ENCODE measurements at places on chromosomes 5 and 9.
A peak's percentile ranks its signal among the peaks of the same experiment; 100 is the strongest.

- no peak for DNase-seq
Measured at GRCh38 chr5:62017092-62017491, 288.9 kb upstream of the KIF2A start.

DNA sequence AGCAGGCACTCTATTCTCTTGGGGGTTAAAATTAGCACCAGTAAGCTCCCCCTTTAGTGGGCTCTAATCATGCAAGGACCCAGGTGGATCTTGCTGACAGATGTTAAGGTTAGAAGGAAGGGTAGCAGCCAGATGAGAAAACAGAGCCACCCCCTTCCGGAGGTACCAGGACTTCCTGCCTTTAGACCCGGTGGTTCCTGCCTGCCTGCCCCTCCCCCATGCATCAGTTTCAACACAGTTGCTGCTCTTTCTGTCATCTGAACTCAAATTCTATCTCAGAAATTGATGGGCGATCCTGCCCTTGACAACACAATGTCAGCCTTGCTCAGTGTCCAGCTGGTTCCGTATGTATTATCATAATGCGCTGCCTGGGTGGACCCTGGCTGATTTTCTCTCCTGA lies 287.3 kb downstream of the EBF1 start:
- no peak for DNase-seq

GRCh38 chr5:40429258-40430100 lies 250.2 kb upstream of the PTGER4 start:
- DNase-seq: no peak

GRCh38 chr5:64978546-64978945 lies 209.8 kb downstream of the CWC27 start:
- DNase-seq: no peak

DNA sequence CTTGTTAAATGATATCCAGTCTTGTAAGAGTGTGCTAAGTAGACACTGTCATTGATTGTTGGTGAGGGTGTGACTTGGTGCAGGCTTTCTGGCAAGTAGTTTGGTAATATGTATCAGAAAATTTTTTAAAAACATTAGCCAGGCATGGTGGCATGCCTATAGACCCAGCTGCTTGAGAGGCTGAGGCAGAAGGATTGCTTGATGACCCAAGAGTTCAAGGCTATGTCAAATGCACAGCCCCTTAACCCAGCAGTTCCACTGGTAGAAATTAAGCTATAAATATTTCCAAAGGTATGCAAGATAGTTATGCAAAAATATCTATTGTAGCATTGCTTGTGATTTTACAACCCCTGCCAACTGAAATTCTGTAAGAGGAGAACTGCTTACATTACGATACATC lies 24.2 kb downstream of the ZBTB43 start:
- no peak for DNase-seq

GRCh38 chr9:138102246-138103051 lies 224.9 kb downstream of the CACNA1B start:
- DNase-seq: no peak

GRCh38 chr9:137441289-137441934 lies at the start of gene ENTPD8:
TSS of gene ENTPD8 (minus strand) at chr9:137441357. CDS start at chr9:137438285, 3,072 bp downstream.
- DNase-seq: peak; percentile 86

- no peak for DNase-seq
Measured at GRCh38 chr5:85278193-85278592, 893.5 kb upstream of the EDIL3 start.

DNA sequence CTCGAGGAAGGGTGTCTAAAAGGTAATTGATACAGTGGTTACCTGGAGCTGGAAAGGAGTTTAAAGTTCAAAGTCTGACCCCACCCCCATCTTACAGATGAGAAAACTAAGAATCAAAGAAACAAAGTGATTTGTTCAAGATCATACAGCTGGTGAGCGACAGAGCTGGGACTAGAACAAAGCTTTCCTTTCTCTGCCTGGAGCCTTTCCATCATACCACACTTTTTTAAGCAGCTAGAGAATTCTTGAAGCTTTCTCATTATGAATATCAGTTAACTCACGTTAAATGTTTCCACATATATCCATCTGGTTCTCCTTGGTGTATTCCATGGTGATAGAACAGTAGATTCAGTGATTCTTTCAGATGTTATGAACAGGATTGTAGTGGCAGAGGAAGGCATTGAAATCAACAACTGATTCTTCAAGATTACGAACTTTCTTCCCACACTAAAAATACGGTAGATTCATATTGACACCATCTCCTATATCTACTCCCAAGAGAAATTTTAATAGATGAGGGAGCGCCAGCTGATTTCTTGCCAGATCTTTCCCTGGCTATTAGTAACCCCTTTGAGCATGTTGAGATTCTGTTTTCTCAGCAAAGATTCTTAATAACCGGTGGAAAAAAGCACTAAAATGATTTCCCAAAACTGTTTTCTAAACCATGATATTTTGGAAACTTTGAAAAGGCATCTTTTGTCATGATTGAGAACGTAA lies 233.7 kb downstream of the ADAMTSL1 start:
- no peak for DNase-seq

- peak; percentile 64 for DNase-seq
Measured at GRCh38 chr5:66633754-66634153, 37.6 kb downstream of the MAST4 start.

DNA sequence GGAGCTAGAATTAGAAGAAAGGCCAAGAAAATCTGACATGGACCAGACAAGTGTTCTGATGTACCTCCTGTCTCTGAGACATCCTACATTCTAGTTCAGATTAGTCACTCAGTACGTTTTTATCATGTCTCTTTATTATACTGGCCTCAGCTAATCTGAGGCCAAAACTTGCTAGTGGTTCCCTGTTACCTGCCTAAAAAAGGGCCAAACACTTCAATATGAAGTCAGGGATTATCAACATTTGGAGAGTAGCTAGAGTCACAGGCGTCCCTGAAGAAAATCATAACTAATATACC lies 587.4 kb downstream of the PRELID2 start:
- no peak for DNase-seq

DNA sequence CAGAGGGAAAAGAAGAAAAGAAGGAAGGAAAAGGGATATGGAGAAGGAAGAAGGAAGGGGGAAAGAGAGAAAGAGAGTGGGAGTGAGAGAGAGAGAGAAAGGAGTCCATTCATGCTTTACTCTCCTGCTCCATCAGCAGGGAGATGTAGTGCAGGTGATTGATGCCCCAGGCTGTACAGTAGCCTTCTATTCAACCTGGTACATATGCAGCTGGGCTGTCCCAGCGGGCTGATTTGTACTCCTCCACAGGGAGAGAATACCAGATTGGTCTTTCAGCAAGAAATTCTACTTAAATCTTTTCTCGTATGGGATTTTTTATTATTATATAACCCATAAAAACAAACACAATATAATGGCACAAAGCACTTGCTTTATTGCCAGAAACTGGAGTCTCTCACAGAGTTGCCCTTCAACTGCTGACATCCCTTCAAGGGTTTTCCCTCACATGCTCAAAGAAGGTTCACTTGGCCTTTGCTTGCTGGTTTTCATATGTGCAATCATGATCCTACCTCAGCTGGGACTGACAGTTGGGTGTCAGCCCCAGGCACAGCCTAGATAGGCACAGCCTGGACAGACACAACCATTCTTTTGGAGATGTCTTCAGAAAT lies 380.1 kb upstream of the RIOK2 start:
- DNase-seq: no peak

DNA sequence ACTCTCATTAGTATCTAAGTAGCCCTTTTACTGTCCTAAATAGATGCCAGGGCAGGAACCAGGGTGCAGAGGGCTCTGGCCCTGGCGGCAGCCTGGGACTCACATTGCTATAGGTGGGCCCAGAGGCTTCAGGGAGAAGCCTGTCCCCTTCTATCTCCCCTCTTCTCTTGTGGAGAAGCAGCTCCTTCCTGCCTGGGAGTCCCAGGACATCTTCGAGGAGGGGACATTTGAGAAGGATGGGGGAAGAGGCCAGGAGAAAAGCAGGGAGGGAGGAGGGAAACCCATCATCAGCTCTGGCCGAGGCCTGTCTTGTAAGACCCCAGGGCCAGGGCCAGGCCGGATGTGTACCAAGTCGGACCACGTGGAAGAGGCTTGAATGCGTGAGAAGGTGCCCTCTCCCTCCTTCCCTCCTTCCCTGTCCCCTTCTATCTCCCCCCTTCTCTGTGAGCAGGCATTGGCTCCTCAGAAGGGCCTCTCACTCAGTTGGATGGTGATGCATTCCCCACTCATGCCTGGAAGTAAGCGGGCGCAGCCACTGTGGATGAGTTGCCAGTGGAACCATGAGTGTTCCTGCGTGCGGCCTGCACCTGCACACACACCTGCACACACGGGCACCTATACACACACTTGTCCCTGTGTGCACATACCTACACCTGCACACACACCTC lies 20.7 kb upstream of the LPCAT1 start:
- DNase-seq: no peak

DNA sequence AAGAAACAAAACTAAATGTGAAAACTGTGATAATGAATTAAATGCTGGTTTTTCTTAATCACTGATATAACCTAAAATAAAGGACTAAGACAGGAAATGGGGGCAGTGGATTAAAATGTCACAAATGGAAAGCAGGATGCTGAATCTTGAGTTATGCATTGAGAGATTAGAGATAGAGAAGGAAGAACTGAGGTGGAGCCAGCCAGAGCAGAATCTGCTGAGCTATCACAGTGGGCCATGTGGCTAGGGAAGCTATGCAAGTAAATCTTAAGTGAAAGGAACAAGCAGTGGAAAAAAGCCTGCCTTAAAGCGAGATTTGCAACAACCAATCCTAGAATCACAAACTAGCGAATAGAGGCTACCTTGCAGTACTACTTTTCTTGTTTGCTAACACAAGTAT lies 188.5 kb upstream of the RASA1 start:
- no peak for DNase-seq

DNA sequence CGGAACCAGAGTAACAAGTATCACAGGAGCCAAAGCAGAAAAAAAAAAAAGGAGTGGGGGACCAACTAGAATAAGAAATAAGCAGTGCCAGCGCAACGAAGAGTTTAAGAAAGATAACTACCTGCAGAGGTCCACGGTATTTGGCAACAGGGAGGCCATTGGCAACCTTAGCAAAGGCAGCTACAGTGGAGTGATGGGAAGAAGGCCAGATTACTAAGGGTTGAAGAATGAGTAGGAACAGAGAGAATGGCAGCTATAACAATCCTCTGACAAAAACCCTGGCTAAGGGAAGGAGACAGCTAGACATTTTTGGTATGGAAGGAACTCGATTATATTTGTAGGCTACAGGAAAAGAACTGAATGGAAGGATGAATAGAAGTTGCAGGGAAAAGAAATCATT lies 93.4 kb upstream of the DMAC1 start:
- DNase-seq: no peak

- DNase-seq: peak; percentile 53
Measured at GRCh38 chr5:61933787-61934626, 372.0 kb upstream of the KIF2A start.

- no peak for DNase-seq
Measured at GRCh38 chr5:52856564-52856963, 68.8 kb downstream of the ITGA1 start.

GRCh38 chr9:114671605-114672004 lies 10.4 kb downstream of the TEX48 start:
- DNase-seq: peak; percentile 27

GRCh38 chr9:125948887-125949596 lies 201.9 kb downstream of the PBX3 start:
- DNase-seq: no peak

Data from NCI-H345 (cell line).